ENCODE measurements at places on chromosomes 12 and 14. TPM values are rescaled to one million over a fixed set of nuclear protein-coding genes. Genes with fewer than 3 reads are reported as not detected.

DNA sequence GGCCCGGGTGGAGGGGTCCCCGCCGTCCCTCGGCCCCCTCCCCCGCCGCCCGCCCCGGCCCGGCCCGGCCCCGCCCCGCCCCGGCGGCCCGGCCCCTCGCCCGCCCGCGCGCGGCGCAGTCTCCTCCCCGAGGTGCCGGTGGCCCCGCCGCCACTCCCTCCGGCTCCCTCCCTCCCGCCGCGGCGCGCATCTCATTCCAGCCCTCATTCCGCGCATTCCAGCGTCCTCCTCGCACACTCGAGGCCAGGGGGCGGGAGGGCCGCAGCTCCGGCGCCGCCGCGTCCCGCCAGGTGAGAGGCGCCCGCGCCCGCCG is at the start of gene TEAD4:
TSS of gene TEAD4 (plus strand) at position 206 of the 313 bp plus-strand sequence.
- peak; percentile 89 for DNase-seq

GRCh38 chr12:131139363-131140068 is 185.8 kb downstream of the ADGRD1 start:
- DNase-seq = no peak

GRCh38 chr14:100874051-100874410 is 29.5 kb downstream of the RTL1 start:
- peak; percentile 48 for DNase-seq

- no peak for DNase-seq
These were observed 983.1 kb downstream of the FLRT2 start for GRCh38 chr14:86513056-86513455.

GRCh38 chr14:65044596-65044959 is 57.7 kb downstream of the MAX start:
- DNase-seq = no peak

The BRF1 gene
- total RNA-seq = 41.0 TPM

The FOXG1 gene
- total RNA-seq = not detected

The KRT82 gene
- total RNA-seq = 0.46 TPM

The ADAM20 gene
- total RNA-seq = 0.61 TPM

The SLC10A1 gene
- total RNA-seq = not detected

Measured in lower leg skin (tissue), 4 donors.